ENCODE measurements at places on chromosomes 2 and 18.

DNA sequence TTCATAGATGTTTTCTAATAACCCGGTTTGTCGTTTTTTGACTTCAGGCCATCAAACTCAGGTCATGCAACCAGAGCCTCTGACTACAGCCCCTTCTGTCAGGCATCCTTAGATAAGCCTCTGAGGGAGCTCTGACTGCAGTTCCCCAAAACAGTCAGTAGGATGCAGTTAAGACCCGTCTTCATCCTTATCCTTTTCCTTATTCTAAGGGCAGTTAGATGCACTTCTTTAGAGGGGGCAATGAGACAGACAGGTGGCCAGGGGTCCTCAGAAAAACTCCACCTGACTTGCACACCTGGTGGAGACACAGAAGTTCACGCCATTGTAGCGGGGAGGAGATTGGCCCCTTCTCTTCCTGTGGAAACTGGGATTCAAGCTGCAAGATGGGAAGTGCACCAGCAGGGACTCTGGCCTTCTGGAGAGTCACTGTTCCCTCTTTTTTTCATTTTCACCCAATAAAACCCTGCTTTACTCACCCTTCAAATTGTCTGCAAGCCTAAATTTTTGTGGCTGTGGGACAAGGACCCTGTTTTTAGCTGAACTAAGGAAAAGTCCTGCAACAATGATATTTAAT, 104.8 kb upstream of the TFPI start:
- no peak for DNase-seq

DNA sequence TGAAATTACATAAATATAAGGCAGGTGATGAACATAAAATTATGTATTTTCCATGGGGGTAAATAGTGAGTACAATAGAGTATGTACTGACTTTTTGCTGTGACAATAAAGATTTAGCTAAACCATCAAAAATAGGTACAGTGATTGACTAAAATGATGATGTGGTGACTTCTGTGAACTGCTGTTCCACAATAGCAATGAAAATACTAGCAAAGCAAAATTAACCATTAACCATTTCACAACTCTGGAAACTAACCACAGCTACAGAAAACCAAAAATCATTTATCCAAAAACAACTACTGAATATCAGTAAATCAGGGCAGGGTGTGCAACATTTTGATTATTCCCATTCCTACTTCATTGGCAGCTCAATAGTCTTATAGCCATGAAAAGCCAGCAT, 161.4 kb upstream of the GYPC start:
- DNase-seq: no peak

DNA sequence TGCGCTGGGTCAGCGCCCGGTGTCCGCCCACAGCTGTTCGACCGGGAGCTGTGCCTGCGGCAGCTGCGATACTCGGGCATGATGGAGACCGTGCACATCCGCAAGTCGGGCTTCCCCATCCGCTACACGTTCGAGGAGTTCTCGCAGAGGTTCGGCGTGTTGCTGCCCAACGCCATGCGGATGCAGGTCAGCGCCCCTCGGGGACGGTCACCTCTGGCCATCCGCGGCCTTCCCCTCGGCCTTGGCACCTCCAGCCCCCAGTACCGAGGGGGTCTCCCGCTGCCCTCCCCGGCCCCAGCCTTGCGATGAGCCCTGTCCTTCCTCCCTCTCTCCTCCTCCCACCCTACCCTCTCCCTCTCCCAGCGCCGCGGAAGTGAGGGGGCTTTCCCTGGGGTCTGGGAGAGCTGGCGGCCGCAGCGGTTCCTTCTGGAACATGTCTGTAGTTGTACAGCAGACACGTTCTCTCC, 53.2 kb upstream of the GPR17 start:
- no peak for DNase-seq

DNA sequence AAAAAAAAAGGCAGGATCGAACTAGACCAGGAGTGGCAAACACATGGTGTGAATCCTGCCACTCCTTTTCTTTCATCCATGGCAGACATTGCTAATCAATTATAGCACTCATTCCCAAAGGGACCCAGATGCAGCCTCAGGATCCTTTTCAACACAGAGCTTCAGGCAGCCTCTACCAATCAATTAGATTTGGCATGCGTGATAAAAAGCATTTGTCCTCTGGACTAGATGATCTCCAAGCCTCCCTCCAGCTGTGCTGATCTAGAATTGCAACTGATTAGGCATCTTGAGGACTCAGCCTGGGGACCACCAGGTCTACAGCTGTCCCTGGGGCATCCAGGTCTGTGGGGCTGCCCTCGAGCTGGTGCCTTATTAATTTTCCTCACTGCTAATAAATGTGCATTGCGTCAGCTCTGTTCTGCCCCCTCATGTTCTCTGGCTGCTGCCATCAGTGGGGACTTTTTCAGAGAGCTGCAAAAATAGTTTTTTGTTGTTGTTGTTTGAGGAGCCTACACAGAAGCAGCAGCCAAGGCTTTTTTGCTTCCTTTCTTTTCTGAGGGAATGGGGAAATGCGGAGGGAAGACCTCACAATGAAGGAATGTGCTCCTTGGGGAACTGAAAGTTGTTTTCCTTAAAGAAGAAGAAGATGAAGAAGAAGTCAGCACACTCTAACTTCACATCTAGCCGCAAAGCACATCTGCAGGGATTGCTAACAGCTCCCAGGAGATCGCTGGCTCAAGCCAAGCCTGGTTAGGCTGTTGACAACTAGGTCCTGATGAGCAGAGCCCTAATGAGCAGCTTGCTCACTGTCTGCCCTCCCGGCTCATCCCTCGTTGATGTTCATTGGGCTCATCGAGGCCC, 8.8 kb upstream of the ATOH8 start:
- no peak for DNase-seq

- DNase-seq: no peak
Observed at GRCh38 chr18:6557057-6557769, 142.5 kb upstream of the L3MBTL4 start.

GRCh38 chr2:102139851-102140250, 2.7 kb upstream of the IL1R1 start:
- DNase-seq: no peak

GRCh38 chr2:20189299-20189931, 35.5 kb downstream of the SDC1 start:
- no peak for DNase-seq

DNA sequence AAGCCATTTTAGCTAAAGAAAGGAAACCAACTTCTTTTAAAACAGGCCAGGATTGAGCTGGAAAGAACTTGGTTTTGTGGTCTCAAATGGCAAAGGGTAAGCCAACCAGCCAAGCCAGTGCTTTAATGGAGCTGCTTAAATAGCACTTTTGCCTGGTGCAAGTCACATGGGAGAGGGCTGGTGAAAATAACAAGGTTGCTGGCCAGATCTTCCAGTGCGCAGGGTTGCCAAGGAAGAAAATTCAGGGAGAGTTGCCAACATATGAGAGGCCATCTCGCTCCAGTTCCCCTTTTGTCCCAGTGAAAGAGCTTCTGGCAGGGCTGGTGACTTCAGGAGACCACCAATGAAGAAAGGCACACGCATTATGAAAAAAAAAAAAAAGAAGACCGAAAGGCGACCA, 57.3 kb downstream of the IRS1 start:
- DNase-seq: no peak

DNA sequence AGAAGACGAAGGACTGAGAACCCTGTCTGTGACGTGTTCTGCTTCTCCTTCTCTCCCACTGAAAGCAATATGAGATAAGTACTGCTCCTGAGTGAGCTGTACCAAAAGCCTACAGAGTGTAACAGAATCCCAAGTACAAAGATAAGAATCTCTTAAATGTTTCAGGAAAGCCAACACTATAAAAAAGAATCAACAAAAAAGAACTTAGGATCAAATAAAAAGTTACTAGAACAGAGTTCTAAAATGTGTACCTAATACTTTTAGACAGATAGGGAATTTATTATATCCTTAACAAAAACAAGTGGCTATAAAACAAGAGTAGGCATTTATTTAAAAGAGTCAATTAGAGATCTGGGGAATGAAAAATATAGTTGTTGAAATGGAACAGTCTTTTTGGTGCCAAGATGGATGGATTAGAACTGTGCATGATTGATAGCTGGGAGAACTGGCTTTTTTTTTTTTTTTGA, 49.0 kb downstream of the NCOA1 start:
- DNase-seq: no peak

GRCh38 chr2:95234286-95234785, 27.0 kb downstream of the ZNF892 start:
- DNase-seq: no peak

GRCh38 chr2:64692401-64692800, 38.7 kb upstream of the SERTAD2 start:
- DNase-seq: no peak

DNA sequence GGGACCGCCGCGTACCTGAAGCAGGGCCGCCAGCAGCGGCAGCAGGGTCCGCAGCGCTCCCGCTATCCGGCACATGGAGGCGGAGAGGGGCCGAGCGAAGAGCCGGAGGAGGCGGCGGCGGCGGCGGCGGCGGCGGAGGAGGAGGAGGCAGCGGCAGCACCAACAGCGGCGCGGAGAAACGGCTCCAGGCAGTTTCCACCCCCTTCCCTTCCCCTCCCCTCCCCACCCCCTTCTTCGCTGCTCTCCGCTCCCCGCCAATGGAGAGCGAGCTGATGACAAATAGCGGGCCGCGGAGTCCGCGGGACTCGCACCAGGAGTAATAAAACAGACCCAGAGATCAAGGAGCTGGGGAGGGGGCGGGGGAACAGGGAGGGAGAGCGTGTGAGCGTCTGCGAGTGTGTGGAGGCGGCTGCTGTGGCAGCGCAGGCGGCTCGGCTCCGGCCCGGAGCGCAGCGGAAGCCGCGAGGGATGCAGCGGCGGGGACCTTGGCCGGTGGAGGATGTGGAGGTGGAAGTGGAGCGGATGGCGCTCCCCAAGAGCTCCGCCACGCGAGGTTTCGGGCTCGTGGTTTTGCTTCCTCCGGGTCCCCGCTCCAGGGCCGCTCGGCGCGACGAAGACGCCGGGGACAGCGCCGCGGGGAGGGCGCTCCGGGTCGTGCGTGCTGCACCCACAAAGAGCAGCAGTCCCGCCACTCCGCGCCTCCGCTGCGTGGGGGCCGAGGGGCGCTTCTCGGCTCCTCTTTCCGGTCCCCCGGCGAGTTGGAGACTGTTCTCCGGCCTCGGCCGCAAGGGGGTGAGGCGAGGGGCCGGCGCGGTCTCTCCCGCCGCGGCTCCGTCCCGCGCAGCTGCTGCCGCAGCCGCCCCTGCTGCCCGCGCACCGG, at the start of gene CDH2:
Gene CDH2 (minus strand): TSS at position 183 of the 880 bp plus-strand sequence. CDS start 108 bp downstream, at position 75.
- no peak for DNase-seq

GRCh38 chr18:12391487-12392165, 14.6 kb upstream of the AFG3L2 start:
- DNase-seq: no peak

DNA sequence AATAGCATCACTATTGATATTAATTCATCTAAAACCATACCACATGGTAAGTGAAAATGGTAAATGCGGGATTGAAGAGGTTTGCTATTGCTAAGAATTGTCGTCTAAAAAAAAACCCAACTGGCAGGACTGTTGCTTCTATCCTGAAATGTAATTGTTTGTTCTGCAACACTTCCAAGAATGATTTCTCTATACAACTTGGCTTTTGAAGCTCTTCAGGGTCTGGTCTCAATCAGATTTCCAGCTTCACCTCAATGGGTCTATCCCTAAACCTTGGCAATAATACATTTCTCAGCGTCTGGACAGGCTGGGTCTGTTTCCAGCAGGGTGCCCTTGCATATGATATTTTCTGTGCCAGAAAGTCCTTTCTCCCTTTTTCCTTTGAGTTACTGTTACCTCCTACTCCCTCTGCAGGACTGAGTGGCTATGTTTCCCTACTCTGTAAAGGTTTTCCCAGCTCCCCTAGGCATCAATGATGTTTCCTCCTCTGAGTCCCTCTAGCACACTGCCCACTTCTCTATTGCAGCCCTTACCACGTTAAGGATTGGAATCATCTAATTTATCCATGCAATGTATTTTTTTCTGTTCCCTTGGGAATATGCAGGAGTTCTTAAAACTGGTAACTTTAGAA, 118.2 kb upstream of the REV1 start:
- no peak for DNase-seq
